NCI-H526 (cell line): ENCODE measurements at places on chromosomes 7 and 10.

- DNase-seq: no peak
Observed at GRCh38 chr7:50724526-50725520, 57.9 kb downstream of the GRB10 start.

GRCh38 chr10:87799860-87800259, 18.2 kb downstream of the ATAD1 start:
- no peak for DNase-seq

GRCh38 chr10:100433253-100434240, 29.3 kb upstream of the WNT8B start:
- peak; percentile 77 for DNase-seq

- DNase-seq: no peak
Observed at GRCh38 chr10:81068460-81068859, 530.8 kb downstream of the SH2D4B start.

- DNase-seq: peak; percentile 83
Observed at GRCh38 chr7:120856621-120857352, 1.2 kb downstream of the TSPAN12 start.

DNA sequence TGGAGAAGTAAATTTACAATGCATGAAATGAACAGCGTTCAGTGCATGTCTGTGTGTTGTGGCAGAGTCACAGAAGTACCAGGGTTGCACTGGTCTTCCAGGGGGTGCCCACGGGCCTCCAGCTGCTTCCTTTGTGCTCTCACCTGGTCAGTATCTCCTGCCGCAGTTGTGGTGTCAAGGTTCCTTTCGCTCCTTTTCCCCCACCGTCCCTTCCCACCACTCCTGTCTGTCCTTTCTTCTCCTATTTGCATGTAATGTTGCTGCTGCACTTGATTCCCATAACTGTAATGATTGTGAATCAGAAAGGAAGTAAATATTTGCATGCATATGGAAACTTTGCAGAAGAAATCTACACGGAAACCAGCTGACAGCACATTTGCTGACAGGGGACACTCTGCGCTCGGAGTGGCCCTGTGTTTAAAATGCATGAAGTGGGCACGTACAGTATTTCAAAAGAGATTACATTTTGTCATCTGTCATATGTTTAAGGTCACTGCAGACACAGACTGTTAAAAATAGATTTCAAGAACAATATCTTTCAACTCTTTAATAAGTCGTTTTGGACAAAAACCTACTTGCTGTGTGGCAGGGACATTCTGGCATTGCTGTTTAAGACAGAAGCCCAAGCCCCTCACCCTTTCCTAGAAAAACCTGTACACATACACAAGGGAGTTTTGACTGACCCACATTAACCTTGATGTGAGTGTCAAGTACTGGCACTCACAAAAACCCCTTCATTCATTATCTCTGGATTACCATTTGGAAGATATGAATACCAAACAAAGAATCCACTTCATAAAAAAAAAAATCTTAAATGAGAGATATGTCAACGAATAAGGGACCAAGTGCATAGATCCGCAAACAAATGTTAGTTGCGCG, 336.7 kb upstream of the KLF6 start:
- DNase-seq: peak; percentile 80

- DNase-seq: no peak
Observed at GRCh38 chr10:30171601-30172000, 112.2 kb upstream of the JCAD start.

DNA sequence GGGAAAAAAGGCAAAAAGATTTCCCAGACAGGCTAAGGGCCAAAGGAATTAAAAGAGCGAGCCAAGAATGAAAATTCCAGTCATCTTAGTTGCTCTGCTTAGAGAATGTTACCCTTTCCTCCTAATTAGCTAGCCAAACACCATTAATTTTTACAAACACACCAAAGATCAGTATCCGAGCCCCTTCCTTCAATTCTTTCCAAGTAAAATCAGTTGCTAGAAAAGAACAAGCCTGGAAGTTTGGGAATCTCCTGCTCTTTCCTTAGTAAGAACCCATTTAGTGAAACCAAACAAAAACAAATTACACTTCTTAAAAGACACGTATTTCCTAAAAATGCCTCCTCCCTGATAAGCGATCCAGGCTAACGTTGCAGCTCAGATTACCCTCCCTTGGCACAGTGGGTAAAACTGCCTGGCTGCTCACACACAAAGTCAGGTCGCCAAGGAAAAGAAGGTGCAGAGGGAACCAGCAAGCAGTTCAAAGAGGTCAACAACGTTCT, 57.1 kb upstream of the ABLIM1 start:
- DNase-seq: no peak

GRCh38 chr7:81273601-81274397, 354.9 kb upstream of the SEMA3C start:
- no peak for DNase-seq

DNA sequence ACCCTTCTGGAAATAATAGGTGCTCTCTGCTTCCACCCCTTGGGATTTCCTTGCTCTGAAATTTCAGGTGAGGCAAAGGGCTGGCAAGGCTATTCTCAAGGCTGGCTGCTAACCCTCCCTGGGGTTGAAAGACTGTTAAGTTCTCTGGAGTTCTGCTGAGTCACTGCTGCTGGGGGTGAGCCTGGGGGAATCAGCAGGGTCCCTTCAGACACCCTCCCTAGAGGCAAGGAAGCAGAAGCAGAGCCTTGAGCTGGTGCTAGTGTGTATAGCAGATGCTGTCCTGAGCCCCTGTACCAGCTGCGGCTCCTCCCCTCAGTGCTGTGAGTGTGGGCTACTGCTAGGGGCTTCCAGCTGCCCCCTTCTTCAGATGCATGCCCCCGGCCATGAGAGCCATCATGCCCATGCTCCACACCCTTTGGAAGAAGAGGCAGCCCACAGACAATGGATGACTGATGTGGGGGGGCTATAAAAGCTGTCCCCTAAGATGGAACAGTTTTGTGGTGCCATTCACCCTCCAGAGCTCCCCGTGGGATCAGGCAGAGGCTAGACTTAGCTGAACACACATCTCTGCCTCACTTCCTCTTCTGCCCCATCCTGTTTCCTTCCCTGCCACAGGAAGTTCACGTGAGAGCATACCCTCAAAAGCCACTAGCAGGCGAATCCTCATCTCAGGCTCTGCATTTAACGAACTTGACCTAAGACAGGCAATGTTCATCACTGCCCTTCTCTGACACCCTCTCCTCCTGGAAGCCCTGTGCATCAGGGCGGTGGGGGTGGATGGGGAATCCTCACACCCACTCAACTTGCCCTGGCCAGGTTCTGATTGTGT, 91.8 kb downstream of the SH3PXD2A start:
- DNase-seq: no peak

DNA sequence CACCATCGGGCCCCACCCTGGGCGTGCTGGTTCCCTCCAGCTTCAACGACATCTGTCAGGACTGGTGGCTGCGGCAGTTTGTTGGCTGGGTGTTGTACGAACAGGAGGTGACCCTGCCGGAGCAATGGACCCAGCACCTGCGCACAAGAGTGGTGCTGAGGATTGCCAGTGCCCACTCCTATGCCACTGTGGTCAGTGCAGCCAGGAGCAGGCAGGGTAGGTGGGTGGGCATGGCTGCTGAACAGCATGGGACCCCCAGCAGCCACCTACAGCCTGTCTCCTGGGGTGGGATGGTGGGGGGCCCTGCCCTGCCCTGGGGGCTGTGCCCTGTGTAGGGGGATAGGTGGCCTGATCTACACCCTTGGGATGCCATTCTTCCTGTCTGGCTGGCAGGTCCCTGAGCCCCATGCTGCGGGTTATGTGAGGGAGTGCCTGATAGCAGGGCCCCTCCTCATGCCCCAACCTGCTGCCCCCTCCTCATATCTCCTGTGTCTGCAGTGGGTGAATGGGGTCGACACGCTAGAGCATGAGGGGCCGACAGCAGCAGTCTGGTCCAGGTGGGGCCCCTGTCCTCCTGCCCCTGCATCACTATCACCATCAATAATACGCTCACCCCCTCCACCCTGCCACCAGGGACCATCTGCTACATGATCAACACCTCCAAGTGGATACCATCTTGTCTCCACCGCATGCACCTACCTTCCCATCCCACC, 56.9 kb downstream of the ZNF727 start:
- DNase-seq: no peak

DNA sequence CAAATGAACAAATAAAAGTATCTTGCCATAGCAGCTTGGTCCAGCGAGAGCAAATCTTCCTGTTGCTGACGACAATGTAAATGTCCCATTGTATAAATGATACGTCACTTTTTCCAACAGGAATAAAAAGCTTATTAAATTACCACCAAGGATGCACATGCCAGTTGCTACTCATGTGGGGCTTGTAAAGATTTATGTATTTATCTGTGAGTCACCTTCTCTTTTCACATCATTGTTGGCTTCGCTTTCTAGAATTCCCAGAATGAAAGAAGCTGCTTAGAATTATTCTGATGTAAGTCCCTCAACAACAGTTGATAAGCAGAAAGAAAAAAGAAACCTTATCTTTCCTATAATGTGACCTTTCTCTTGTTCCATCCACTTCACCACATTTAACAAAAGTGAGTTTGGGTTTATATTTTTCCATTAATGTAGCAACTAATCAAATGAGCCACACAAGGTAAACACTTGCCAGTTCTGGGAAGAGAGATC, 22.4 kb downstream of the DNAJC12 start:
- no peak for DNase-seq

DNA sequence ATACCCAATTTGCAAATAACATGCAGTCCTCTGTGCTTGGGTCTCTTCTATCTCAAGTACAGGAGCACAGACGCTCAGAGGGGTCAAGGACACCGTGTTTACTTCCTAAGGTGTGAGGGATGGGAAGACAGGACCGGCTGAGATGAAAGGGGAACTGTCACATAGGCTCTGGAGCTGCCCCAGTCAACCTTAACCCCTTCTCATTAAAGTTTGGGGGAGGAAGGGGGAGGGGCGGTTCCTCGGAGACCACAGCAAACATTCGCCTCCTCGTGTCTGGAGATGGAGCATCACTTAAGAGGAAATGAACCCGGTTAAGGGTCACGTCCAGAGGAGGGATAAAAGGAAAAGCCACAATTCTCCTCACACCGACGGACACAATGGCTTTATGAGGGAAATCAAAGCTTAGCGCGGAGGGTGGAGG, 1.1 kb downstream of the SH3PXD2A start:
- DNase-seq: no peak

- no peak for DNase-seq
Observed at GRCh38 chr10:10831085-10831484, 186.6 kb upstream of the CELF2 start.

GRCh38 chr10:132432176-132432540, 35.2 kb downstream of the PWWP2B start:
- no peak for DNase-seq

DNA sequence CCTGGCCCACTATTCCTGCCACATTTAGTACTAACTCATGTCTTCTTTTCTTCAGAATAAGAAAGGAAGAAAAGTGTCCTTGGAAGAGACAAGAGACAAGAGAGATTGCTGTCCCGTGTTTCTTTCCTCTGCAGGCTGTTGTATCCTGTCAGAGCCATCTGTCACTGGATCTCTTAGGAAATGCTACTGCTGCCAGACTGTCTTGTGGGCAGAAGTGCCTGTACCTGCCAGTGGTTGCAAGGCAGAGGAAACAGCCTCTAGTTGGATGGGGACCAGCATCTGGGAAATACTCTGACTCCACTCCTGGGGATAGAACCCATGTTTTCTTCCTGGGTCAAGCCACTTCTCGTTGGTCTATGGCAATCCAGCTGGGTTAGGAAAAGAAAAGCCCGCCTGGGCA, 16.7 kb upstream of the MAP3K8 start:
- no peak for DNase-seq

DNA sequence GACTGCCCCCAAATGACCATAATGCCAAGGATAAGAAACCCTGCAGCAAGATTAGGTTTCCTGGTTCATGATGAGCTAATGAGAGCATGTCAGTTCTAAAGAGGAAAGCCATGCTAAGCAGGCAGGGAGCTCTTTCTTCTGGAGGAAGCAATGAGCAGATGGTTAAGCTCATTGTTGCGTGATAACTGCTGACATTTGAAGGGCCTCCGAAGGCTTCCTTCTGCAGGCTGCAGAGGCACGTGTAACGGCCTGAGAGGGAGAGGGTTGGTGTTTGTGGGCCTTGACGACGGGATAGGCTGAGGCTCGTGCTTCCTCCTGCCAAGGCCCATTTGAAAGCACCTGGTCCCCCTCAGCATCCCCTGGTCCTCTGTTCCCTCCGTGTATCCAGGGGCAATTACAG, 63.5 kb upstream of the BTBD16 start:
- DNase-seq: no peak

GRCh38 chr7:124575176-124575575, 190.4 kb downstream of the GPR37 start:
- DNase-seq: no peak

DNA sequence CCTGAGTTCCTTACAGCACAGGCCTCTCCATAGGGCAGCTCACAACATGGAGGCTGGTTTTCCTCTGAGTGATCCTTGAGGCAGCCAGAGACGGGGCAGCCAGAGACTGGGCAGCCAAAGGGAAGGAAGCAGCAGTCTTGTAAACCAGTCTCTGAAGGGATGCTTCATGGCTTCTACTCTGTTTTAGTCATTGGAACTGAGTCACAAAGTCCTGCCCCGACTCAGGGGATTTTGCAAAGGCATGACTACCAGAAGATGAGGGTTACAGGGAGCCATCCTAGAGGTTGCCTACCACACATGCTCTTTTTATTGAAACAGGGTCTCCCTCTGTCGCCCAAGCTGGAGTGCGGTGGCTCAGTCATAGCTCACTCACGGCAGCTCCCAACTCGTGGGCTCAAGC, 44.4 kb upstream of the COMMD3 start:
- no peak for DNase-seq

- DNase-seq: no peak
Observed at GRCh38 chr10:116536810-116537209, 8.9 kb upstream of the PNLIP start.

GRCh38 chr10:69644658-69645295, 14.7 kb downstream of the FAM241B start:
- DNase-seq: peak; percentile 53

DNA sequence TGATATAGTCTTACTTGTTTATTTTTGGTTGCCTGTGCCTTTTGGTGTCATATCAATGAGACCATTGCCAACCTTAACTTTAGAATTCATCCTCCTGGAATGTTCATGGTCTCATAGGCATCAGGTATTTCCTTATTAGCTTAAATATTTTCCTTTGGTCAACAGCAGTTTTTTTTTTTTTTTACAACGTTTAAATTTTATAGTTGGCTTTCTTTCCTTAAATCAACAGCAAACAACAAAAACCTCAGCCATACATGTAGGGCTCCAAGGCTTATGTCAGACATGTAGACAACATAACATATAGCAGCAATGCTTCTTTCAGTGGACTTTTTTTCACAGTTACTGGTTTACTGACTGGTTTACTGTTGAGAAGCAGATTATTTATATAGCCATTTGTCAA, 22.7 kb downstream of the ENTPD7 start:
- no peak for DNase-seq

DNA sequence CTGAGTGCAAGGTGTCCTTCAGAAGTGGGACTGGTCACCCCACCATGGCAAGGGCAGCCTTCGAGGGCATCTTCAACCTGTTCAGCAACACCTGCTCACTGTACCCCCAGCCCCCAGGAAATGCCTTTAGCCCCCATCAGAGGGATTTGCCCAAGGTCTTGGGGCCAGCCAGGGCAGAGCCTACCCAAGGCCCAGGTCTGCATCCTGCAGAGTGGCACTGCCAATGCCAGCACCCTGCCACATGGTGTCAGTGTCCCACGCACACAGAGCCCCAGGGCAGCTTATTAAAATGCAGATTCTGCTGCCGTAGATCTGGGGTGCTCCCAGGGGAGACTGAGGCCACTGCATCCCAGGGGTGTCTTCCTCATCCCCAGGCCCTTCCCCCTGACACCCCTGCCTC, 106.2 kb upstream of the KCTD7 start:
- peak; percentile 44 for DNase-seq
